Bronchial smooth muscle cell (primary cell): ENCODE measurements at places on chromosomes 12 and 14. TPM values are rescaled to one million over a fixed set of nuclear protein-coding genes. Genes with fewer than 3 reads are reported as not detected.

SERPINA12 gene
- total RNA-seq = not detected in 2 replicates

HNF1A gene
- total RNA-seq = not detected in 2 replicates

KCNMB4 gene
- 0.16 and 0.43 TPM in 2 replicates for total RNA-seq

COL2A1 gene
- total RNA-seq = not detected in 2 replicates

TRIM9 gene
- total RNA-seq = under 0.01 and 0.94 TPM in 2 replicates

TAS2R9 gene
- 0.09 and 0.16 TPM in 2 replicates for total RNA-seq

HOXC9 gene
- total RNA-seq = 0.52 and 0.63 TPM in 2 replicates

TMEM229B gene
- 0.32 and 0.60 TPM in 2 replicates for total RNA-seq

RNASE7 gene
- not detected in 2 replicates for total RNA-seq

TMEM132D gene
- total RNA-seq = under 0.01 TPM in 1 of 2 replicates, not detected in the other

LRR1 gene
- total RNA-seq = 8.4 and 11.3 TPM in 2 replicates

RFX4 gene
- total RNA-seq = not detected in 2 replicates

RASAL1 gene
- not detected in 2 replicates for total RNA-seq

SLC4A8 gene
- 3.0 and 7.6 TPM in 2 replicates for total RNA-seq

ANG gene
- total RNA-seq = 3.9 and 5.2 TPM in 2 replicates

AMDHD1 gene
- 0.09 and 0.16 TPM in 2 replicates for total RNA-seq

HIF1A gene
- total RNA-seq = 90.6 and 215 TPM in 2 replicates

KCNJ8 gene
- 5.5 and 8.2 TPM in 2 replicates for total RNA-seq

CCDC38 gene
- total RNA-seq = under 0.01 TPM in 1 of 2 replicates, not detected in the other

ASIC1 gene
- 2.8 and 3.7 TPM in 2 replicates for total RNA-seq
